ENCODE measurements at places on chromosomes 13 and 19.

DNA sequence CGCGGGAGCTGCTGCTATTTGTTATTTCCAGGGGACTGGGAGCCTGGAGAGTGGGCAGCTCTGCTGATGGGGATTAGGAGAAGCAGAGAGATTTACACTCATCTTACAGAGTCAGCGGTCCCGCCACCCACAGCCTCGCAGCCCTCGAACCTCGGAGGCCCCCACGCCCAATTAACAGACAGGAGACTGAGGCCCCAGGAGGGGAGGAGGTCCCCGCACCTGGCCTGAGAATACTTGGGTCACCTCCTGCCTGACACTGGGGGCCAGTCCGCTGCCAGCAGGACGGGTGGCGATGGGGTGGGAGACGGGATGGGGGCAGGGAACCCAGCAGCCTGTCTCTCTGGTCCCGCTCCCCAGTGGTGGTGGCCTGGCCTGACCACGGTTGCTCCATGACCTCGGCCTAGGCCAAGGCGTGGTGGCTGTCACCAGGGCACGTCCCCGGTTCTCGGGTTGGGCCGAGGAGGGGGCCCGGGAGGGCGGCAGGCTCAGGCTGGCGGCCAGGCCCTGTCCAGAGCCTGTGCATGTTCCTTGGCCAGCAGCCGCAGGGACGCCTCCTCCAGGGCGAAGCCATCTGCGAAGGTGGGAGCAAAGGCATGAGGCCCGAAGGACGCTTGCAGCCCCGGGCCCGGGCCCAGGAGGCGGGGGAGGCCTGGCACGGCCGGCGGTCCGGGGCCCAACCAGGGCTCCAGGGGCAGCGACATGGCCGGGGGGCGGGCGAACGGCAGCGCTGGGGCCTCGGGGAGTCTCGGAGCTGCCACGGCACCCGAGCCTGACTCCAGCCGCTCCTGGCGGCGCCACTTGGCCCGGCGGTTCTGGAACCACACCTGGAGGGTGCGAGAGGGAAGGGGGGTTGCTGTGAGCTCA is 1.7 kb downstream of the RAX2 start:
- DNase-seq = no peak

GRCh38 chr13:21997726-21998125 is 326.9 kb downstream of the FGF9 start:
- no peak for DNase-seq

DNA sequence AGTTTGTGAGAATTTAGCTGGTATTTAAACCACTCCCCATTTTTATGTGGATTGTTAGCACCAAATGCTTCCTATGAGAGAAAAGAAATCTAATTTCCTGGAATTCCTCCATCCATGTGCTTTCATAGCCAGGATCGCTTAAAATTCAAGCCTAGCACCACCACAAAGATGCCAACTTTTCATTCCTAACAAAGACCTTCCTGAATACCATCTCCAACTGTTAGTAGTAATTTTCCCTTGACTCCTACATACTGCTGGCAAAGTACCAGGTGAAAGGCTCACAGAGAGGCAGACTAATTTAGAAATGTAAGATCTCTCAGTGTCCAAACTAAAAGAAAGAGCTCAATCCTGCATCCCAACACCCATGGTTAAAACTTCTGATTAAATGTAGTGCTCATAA is 386.3 kb downstream of the KCTD12 start:
- DNase-seq = no peak

- no peak for DNase-seq
Measured at GRCh38 chr13:34722922-34723321, 219.1 kb upstream of the NBEA start.

- no peak for DNase-seq
Measured at GRCh38 chr19:39704181-39705044, at the start of gene LGALS14. LGALS14 (plus strand) TSS chr19:39704481; CDS start chr19:39704529, 48 bp downstream.

- no peak for DNase-seq
Measured at GRCh38 chr19:7894612-7895309, 6.5 kb downstream of the LRRC8E start.

DNA sequence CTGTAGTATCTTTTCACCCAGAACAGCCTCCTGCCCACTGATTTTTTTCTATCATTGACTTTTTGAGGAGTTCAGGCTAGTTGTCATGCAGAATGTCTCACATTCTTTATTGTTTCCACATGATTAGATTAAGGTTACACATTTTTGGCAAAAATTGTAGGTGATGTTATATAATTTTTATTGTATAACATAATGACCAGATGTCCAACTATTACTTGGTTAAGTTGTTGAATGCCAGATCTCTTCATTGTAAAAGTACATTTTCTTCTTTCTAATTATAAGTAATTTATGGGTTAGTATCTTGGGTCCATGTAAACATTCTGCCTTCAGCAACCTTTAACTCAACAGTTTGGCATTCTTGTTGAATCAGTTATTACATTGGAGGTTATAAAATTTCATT is 138.4 kb downstream of the POSTN start:
- no peak for DNase-seq

GRCh38 chr13:48678316-48678715 is 24.6 kb downstream of the CYSLTR2 start:
- DNase-seq = no peak

GRCh38 chr13:78602561-78603239 is 652 bp downstream of the POU4F1 start:
- DNase-seq = no peak

DNA sequence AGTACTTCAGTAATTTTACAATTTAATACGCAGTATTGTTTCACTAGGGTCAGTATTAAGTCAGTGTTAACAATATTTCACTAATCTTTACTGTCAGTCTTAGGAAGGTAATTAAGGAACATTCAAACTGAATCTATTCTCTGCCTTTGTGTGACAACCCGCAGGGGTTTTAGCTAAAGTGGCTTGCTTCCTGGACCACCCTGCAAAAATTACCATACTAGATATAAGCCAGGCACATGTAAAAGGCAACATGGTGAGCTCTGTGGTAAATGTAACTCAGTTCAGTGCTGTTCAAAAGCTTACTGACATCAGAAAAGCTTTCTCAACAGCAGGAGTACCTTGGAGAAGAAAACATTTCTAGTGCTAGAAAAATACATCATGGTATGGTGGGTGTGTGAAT is 116.7 kb downstream of the FREM2 start:
- no peak for DNase-seq

- DNase-seq = no peak
Measured at GRCh38 chr13:85411591-85411990, 387.6 kb downstream of the SLITRK6 start.

GRCh38 chr19:35291259-35291658 is 702 bp upstream of the MAG start:
- DNase-seq = no peak

GRCh38 chr13:91468301-91468700 is 69.9 kb downstream of the GPC5 start:
- no peak for DNase-seq

DNA sequence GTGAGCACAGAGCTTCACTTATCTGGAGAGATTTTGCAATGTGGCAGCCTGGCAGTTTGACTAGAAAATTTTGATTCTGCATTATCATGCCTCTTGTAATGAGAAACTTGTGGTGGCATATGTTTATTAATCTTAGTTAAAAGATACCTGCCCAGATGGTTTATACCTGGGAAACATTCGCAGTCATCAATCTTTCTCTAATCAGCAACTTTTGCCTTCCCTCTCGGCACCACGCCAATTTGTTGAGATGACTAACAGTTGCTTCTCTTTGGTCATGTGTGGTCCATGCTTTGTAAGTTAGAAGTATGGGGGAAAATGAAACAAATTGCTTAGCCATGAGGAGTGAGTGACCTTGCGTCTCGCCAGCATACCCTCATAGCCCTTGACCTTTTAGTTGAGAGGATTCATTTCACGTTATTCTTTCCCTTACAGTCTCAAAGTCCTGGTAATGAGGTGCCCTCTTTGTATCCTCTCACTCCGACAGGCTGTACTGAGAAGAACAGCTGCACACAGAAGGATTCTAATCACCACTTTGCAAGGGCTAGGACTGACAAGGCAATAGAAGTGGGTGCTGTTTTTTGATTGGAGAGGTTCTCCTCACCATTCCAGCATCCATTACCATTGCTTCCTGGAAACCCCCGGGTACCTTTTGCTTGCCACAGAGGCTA is 201.4 kb downstream of the OXGR1 start:
- no peak for DNase-seq

DNA sequence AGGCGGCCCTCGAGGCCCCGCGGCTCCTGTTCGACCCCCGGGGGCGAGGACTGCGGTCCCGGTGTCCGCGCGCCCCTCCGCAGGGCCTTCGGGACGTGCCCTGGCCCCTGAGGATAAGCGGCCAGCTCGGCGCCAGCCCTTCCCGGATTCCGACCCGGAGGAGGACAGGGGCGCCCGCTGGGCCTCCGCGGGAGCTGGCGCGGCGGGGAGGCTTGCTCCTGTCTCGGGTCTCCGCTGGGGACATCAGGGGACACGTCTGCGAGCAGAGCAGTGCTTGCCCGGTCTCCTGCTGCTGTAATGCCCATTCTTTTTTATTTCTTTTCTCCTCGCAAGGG is 829 bp downstream of the B3GLCT start:
- peak; percentile 4 for DNase-seq

GRCh38 chr13:29453617-29454011 is 141.9 kb downstream of the SLC7A1 start:
- DNase-seq = no peak

DNA sequence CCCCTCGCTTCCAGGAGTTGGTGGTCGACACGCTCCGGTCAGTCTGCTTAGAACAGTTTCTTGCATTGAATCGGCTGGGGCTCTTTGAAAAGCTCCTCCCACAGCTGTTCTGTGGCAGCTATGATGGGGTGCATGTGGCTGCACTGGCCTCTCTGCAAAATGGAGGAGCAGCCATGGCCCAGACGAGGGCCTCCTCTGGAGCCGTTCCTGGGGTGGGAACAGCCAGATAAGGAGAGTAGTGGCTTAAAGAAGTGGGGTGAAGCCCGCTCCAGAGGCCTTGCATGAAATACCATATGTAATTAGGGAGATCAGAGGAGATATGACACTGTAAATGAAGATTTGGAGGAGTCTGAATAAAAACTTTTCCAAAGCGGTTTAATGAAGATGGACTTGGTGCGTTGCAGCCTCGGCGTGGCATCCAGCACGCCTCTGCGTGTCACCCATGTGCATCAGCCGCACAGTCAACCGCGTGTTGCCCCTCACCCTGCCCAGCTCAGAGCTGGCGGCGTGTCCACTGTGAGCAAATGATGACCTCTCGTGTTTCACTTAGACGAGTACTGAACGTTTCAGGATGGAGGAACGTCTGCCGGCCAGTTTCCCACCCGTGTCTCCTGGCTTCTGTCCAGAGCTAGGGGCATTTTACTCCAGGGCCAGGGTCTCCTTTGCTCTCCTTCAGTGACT is 199.2 kb downstream of the TEX29 start:
- DNase-seq = no peak

- no peak for DNase-seq
Measured at GRCh38 chr19:55578761-55579747, 1.6 kb downstream of the ZNF579 start.

DNA sequence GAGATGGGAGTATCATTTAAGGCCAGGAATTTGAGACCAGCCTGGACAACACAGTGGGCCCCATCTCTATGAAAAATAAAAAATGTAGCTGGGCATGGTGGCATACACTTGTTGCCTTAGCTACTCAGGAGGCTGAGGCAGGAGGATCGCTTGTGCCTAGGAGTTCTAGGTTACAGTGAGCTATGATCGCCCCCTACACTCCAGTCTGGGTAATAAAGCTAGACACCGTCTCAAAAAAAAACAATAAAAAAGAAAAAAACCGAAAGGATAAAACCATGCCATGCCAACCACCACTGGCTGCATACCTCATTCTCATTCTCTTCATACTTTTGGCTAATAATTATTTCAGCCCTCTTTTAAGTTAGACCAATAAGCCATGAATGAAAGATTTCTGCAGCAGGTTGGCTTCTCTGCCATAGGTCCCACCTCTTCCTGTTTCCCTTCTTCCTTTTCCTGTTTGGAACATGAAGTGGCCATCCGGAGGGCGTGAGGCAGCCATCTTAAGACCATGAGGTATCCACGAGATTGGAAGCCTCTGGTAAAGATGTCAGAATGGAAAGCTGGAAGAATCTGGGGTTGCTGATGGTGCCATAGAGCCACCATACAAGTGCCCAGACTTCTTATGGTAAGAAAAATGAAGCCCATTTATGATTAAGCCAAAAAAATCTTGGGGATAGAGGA is 171.3 kb downstream of the CACNA1A start:
- DNase-seq = no peak

DNA sequence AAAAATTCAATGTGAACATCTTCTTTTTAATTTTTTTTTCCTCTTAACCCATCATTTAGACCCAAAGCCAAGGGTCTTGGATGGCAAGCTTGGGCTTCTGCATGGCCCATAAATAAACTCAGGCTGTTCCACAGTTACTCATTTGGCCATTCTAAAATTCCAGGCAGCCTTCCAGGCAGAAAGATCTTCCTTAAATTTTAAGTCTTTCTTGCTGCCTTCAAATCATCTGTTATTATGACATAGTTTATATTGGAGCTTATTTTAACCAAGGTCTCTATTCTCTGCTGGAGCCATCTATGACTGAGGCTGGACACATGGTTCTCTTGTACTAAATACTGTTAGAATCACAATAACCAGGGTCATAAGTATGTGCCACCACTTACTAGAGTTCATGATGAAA is 317.3 kb upstream of the MAB21L1 start:
- DNase-seq = no peak

GRCh38 chr13:31367410-31367809 is 167.6 kb downstream of the B3GLCT start:
- DNase-seq = no peak

GRCh38 chr13:43085545-43085944 is 62.2 kb downstream of the DNAJC15 start:
- DNase-seq = no peak

DNA sequence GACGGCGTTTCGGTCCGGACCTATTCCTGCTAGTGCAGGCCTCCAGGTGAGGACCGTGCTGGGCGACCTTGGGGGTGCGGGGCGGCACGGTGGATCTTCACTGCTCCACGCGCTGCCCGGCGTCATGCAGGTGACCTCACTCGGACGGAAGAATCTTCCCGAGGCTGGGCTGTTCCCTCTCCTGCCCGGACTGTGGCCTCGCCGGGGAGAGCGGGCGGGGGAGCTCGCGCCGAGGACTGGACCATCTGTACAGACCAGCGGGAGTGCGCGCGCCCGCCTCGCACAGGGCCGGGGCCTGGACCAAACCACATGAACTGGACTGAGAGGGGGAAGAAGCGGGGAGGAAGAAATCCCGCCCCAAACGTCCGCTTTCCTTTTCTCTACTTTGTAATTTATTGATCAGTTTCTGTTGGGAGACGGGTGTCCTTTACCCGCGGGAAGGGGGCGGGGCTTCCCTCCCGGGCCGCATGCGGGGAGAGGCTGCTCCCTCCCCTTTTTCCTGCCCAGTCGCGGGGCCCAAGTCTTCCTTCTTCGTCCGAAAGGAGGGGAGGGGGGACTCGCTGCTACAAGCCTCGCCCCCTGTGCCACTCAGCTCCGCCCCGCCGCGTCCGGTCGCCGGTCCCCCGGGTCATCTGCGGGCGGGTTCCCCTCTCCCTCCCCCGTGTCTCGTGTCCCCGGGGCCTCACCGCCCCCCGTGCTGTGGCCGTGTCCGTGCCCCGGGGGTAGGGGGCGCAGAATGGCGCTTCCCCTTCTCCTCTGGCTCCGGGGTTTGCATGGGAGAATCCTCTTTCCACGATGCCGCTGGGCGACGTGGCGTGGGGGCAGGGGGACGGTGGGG is 4.9 kb downstream of the HRC start:
- no peak for DNase-seq

Measured in stimulated activated CD8-positive, alpha-beta memory T cell treated with anti-CD3 and anti-CD28 coated beads, Interleukin-15, amount 100 ng/mL, for 4 hours (primary cell).